ENCODE measurements at places on chromosomes 3 and 15. TPM values are rescaled to one million over a fixed set of nuclear protein-coding genes. Genes with fewer than 3 reads are reported as not detected.

DNA sequence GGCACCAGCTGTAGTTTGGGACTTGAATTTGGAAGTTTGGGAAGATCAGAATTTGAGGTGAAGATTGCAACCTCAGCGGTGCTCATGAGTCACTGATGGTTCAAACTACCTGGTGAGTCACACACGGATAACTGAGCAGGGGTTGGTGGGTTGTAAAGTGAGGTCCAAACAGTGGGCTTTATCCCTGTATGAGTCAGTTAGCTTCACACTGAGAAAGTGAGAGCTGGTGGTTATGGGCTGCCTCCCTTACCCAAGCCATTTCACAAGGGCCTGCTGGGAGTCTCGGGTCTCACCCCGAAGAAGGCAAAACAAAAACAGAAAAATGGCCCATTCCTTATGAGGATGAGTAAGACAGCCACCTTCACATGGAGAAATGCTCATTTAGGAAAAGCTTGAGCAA is 77.0 kb downstream of the ITGA11 start:
- H3K4me1 ChIP-seq = peaks cover 4% of the 10 kb centered on the region
- H3K36me3 ChIP-seq = no peaks in the 10 kb centered on the region
- H3K4me3 ChIP-seq = no peak overlapping the region
- no peak for DNase-seq
- no peaks in the 10 kb centered on the region for H3K27me3 ChIP-seq

DNA sequence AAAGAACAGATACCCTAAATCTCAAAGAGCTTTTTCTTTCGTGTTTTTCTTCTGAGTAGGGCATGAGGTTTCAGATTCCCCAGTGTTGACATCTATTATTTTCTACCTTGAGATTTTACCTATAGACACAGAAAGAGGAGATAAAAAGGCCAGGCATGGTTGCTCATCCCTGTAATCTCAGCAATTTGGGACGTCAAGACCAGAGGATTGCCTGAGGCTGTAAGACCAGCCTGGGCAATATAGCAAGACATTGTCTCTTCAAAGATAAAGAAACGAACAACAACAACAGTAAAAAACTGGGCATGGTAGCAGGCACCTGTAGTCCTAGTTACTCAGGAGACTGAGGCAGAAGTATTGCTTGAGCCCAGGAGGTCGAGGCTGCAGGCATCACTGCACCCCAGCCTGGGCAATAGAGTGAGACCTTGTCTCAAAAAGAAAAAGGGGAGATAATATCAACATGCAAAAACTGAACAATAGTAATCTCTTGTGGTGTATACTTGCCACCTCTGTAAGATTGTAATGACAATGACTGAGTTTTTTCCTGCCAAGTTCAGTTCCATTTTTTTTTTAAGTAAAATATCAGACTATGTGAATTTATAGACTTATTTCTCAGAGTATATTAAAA is 71.3 kb downstream of the MBNL1 start:
- no peak overlapping the region for H3K4me3 ChIP-seq
- peaks cover 67% of the 10 kb centered on the region for H3K36me3 ChIP-seq
- no peaks in the 10 kb centered on the region for H3K4me1 ChIP-seq
- no peaks in the 10 kb centered on the region for H3K27me3 ChIP-seq
- H3K27ac ChIP-seq = no peak overlapping the region
- no peak for DNase-seq

GRCh38 chr3:172444821-172445220 is 3.4 kb downstream of the GHSR start:
- DNase-seq = no peak
- no peak overlapping the region for H3K27ac ChIP-seq
- H3K4me1 ChIP-seq = no peaks in the 10 kb centered on the region

DNA sequence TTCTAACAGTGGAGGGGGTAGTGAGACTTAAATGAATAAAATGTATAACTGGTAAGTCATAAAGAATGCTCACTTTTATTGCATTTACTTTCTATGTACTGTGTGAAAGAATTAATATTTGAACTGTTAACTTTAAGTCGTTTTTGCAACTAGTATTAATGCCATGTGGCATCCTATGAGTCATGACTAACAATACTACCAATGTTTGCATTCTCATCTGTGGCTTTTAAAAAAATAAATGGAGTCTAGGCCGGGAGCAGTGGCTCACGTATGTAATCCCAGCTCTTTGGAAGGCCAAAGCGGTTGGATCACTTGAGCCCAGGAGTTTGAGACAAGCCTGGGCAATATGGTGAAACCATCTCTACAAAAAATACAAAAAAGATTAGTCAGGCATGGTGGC is 5.2 kb downstream of the C3orf49 start:
- no peak overlapping the region for H3K27ac ChIP-seq
- H3K36me3 ChIP-seq = no peaks in the 10 kb centered on the region
- no peak overlapping the region for H3K4me3 ChIP-seq
- DNase-seq = no peak
- no peaks in the 10 kb centered on the region for H3K27me3 ChIP-seq
- H3K4me1 ChIP-seq = no peaks in the 10 kb centered on the region

DNA sequence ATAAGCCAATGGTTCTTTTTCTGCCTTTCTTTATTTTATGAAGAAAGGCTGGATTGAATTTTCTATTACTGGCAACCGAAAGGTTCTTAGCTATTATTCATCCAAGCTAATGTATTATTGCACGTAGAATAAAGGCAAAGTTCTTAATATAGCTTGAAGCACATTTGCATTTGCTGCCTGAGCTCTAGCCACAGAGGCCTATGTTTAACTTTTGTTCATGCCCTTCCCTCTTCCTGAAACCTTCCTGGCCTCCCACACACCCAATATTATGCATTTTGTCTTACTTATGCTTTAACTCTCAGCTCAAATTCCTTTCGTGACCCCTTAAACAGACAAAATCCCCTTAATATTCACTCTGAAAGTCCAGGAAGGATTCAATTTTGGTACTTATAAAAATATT is 71.0 kb upstream of the ZNF280D start:
- H3K36me3 ChIP-seq = no peaks in the 10 kb centered on the region
- H3K4me1 ChIP-seq = peaks cover 6% of the 10 kb centered on the region
- H3K27ac ChIP-seq = no peak overlapping the region
- no peak overlapping the region for H3K4me3 ChIP-seq

The CORO2B gene
- 0.57 TPM for total RNA-seq

The LMAN1L gene
- not detected for total RNA-seq

The ASB14 gene
- not detected for total RNA-seq

The MNS1 gene
- 10.3 TPM for total RNA-seq

The FOXL2NB gene
- under 0.01 TPM for total RNA-seq

The IQCF5 gene
- not detected for total RNA-seq

The C3orf70 gene
- total RNA-seq = 0.76 TPM

The NGRN gene
- 50.2 TPM for total RNA-seq

All from thymus (tissue), 14 donors.